ENCODE measurements at places on chromosomes 12 and 14. TPM values are rescaled to one million over a fixed set of nuclear protein-coding genes. Genes with fewer than 3 reads are reported as not detected.
A peak's percentile ranks its signal among the peaks of the same experiment; 100 is the strongest.

The ZNF839 gene
- 9.1 TPM for polyA plus RNA-seq

The LTBP2 gene
- polyA plus RNA-seq = 12.5 TPM

The NEUROD4 gene
- not detected for polyA plus RNA-seq

DNA sequence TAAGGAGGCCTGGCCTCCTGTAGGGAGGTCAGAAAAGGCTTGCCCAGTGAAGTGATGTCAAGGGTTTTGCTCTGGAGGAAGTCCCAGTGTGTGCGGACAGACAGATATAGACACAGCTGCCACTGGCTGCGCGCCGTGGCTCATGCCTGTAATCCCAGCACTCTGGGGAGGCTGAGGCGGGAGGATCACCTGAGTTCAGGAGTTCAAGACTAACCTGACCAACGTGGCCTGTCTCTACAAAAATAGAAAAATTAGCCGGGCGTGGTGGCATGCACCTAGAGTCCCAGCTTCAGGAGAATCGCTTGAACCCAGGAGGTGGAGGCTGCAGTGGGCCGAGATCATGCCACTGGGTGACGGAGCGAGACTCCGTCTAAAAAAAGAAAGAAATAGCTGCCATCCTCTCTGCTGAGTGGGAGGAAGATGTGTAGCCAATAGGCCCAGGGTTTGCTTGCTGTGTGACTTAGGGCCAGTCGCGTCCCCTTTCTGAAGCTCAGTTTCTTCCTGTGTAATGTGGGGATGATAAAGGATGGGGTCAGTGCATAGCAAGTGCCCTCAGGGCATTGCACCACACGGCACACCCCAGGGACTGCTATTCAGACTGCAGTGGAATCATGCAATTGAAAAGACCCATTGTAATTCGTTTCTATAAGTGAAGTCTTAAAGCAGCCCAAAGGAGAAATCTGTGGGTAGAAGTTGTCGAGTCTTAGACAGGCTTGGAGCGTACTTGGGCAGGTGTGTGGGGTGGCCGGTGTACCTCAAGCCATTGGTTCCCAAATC is 18.7 kb upstream of the MLEC start:
- H3K27ac ChIP-seq = no peak overlapping the region
- H3K36me3 ChIP-seq = no peaks in the 10 kb centered on the region
- peaks cover 6% of the 10 kb centered on the region for H3K4me1 ChIP-seq
- H3K4me3 ChIP-seq = no peak overlapping the region
- H3K27me3 ChIP-seq = no peaks in the 10 kb centered on the region

DNA sequence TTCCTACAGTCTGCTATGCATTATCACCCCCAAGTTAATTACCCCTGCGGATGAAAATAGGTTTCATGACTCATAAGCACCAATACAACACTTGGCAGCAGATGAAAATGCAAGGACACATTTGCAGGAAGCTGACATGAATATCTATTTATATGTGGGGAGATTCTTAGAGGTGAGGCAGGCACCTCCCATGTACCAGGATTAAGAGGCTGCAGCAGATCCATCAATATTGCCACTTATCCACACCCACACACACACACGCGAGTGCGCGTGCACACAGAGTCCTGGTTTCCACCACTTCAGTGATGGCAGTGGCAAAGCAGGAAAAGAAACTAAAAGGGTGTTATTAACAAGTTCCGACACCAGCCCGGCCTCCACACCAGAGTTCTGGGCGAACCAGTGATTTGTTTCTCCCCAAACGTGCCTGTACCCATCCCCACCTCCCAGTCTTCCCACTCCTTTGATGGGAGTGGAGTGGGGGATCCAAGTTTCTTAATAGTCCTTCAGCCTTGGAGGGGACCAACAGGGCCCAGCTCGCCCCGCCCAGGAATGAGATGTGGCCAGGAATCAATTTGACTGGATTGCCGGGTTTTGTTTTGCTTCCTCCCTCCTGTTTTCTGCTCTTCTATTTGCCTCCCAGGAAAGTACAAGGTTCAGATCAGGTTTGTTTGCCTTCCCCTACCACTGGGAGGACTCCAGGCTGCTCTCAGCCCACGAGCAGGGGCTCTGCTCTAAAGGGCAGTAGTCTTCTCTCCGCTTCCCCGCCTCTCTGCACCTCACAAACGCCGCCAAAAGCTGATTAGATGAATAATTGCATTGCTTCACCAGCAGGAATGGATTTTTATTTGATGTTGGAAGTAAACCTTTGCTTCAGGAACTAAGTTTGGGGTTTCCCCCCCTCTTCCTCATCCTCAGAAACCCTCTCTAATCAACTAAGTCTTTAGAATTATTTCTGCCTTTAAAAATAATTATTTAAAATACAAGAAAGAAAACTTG is 5.2 kb downstream of the IRF2BPL start:
- H3K4me3 ChIP-seq = no peak overlapping the region
- DNase-seq = no peak
- H3K27me3 ChIP-seq = no peaks in the 10 kb centered on the region
- peak overlapping the region; percentile 74 for H3K27ac ChIP-seq
- H3K4me1 ChIP-seq = peaks cover 34% of the 10 kb centered on the region
- peaks cover 17% of the 10 kb centered on the region for H3K36me3 ChIP-seq

DNA sequence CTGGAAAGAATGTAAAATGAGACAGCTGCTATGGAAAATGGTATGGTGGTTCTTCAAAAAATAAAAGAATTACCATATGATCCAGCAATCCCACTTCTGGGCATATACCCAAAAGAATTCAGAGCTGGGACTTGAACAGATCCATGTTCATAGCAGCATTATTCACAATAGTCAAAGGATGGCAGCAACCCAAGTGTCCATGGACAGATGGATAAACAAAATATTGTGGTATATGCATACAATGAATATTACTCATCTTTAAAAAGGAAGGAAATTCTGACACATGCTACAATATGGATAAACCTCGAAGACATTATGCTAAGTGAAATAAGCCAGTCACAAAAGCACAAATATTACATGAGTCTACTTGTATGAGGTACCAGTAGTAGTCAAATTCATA is 9.1 kb downstream of the RAB2B start:
- no peaks in the 10 kb centered on the region for H3K4me1 ChIP-seq
- peak; percentile 53 for DNase-seq
- H3K27me3 ChIP-seq = no peaks in the 10 kb centered on the region
- H3K36me3 ChIP-seq = peaks cover 34% of the 10 kb centered on the region
- no peak overlapping the region for H3K27ac ChIP-seq

- H3K4me3 ChIP-seq = no peak overlapping the region
- DNase-seq = no peak
- H3K4me1 ChIP-seq = peaks cover 20% of the 10 kb centered on the region
- H3K27me3 ChIP-seq = no peaks in the 10 kb centered on the region
Observed at GRCh38 chr12:109762673-109763191, 49.1 kb downstream of the FAM222A start.

DNA sequence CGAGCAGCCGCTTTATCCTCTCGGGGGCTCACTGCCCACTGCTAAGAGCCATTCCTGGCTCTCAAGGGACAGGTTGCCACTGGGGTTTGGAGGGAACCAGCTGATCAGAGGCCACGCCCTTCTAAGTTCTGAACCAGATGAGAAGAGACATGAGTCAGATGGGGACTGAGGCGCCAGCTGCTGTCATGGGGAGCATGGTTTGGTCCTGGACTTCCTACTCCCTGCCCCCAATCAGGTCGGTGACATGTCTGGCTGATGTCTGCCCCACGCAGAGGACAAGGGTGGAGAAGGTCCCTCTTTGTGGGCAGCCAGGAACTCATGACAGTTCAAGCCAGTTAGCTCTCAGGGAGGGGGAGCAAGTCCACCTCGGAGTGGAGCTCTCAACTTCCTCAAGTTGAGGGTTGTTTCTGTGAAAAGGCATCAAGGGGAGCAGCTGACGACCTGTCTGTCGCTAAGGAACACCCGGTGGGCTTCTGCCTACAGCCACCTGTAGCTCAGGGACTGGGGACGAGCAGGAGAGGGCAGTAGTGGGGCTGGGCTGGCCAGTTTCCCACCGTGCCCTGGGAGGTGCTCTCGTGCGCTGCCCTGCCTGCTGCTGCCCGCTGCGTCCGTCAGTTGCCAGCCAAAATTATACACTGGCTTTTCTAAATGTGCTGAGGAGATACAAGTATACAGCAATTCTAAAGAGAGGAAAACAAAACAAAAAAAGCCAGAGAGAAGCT is 20.5 kb downstream of the PSMC1 start:
- no peak overlapping the region for H3K4me3 ChIP-seq
- no peaks in the 10 kb centered on the region for H3K27me3 ChIP-seq
- no peaks in the 10 kb centered on the region for H3K4me1 ChIP-seq
- no peak overlapping the region for H3K27ac ChIP-seq
- DNase-seq = no peak
- peaks cover 84% of the 10 kb centered on the region for H3K36me3 ChIP-seq

- no peaks in the 10 kb centered on the region for H3K36me3 ChIP-seq
- H3K4me3 ChIP-seq = no peak overlapping the region
- no peaks in the 10 kb centered on the region for H3K4me1 ChIP-seq
- no peaks in the 10 kb centered on the region for H3K27me3 ChIP-seq
Observed at GRCh38 chr12:21559855-21560569, 33.9 kb downstream of the SPX start.

- H3K4me1 ChIP-seq = peaks cover 20% of the 10 kb centered on the region
- no peak overlapping the region for H3K27ac ChIP-seq
- peak; percentile 23 for DNase-seq
- H3K4me3 ChIP-seq = peak overlapping the region; percentile 80
- H3K36me3 ChIP-seq = peaks cover 15% of the 10 kb centered on the region
Observed at GRCh38 chr12:56190695-56191155, 1.4 kb upstream of the SMARCC2 start.

DNA sequence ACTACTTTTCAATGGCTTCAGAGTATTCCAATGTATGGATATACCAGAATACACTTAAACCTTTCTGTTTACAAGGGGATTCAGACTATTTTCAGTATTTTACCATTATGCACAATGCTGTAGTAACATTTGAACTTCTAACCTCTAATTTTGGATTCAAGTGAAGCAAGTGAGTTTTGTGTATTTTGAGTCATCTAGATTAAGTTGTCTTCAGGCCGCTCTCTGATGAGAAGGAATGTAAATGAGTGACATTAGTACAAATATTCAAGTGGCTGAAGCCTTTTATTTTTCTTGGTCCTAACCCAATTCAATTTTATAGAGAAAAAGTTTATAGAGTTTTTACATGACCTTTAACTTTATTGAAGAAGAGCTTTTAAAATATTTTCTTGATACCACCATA is 125.6 kb downstream of the PDE3A start:
- no peak for DNase-seq
- H3K4me3 ChIP-seq = no peak overlapping the region
- H3K4me1 ChIP-seq = no peaks in the 10 kb centered on the region
- H3K36me3 ChIP-seq = no peaks in the 10 kb centered on the region
- no peak overlapping the region for H3K27ac ChIP-seq
- no peaks in the 10 kb centered on the region for H3K27me3 ChIP-seq

GRCh38 chr12:15268927-15269552 is 47.8 kb upstream of the RERG start:
- no peak overlapping the region for H3K27ac ChIP-seq
- peak; percentile 68 for DNase-seq
- no peaks in the 10 kb centered on the region for H3K36me3 ChIP-seq
- H3K27me3 ChIP-seq = no peaks in the 10 kb centered on the region

GRCh38 chr14:63933711-63934110 is 80.9 kb downstream of the SYNE2 start:
- H3K27ac ChIP-seq = no peak overlapping the region
- no peaks in the 10 kb centered on the region for H3K4me1 ChIP-seq
- DNase-seq = no peak
- H3K27me3 ChIP-seq = no peaks in the 10 kb centered on the region
- no peaks in the 10 kb centered on the region for H3K36me3 ChIP-seq

DNA sequence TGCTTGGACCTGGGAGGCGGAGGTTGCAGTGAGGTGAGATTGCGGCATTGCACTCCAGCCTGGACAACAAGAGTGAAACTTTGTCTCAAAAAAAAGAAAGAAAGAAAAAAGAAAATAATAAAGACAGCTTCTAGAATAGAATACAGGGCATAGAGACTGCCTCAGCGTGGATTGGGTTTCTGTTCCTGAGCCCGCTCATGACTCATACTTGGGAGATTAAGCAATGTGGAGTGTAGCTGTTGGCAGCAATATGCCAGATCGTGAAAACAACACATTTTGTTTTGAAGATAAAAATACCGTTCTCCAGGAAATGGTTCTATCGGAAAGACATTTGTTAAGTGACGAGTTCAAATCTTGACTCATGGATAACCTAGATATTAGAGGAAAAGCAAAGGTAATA is 67.2 kb downstream of the GLT1D1 start:
- no peak overlapping the region for H3K4me3 ChIP-seq
- H3K27me3 ChIP-seq = no peaks in the 10 kb centered on the region
- peak; percentile 16 for DNase-seq
- no peaks in the 10 kb centered on the region for H3K36me3 ChIP-seq
- no peak overlapping the region for H3K27ac ChIP-seq

DNA sequence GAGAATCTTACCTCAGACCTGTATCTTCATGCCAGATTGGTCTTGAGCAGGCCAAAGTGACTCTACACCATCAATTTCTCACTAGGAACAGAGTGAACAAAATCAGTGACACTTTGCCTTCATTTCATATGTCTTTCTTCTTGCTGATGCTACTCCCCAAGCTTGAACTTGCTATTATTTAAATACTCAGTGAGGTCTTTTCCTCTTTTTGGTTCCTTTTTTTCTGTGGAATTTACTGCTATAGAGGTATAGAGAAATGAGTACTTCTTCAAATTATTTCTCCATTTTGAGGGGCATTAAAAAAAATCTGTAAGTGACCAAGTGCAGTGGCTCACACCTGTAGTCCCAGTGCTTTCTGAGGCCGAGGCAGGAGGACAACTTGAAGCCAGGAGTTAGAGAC is at the start of gene GPR33:
GPR33 (minus strand) TSS at position 154 of the 400 bp plus-strand sequence. CDS start 4,074 bp downstream, outside the sequence.
- no peaks in the 10 kb centered on the region for H3K36me3 ChIP-seq
- peak; percentile 21 for DNase-seq
- no peak within 1 kb of the TSS for H3K27ac ChIP-seq

- peak within 1 kb of the TSS; percentile 61 for H3K4me3 ChIP-seq
- H3K4me1 ChIP-seq = peaks cover 8% of the 10 kb centered on the region
- peak within 1 kb of the TSS; percentile 99 for H3K27ac ChIP-seq
- no peaks in the 10 kb centered on the region for H3K36me3 ChIP-seq
- DNase-seq = peak; percentile 97
Observed at GRCh38 chr12:120292661-120293531, at the start of gene RNU4-1. TSS of gene RNU4-1 (minus strand) at chr12:120293237.

GRCh38 chr14:92549105-92549858 is 35.7 kb downstream of the RIN3 start:
- peak; percentile 61 for DNase-seq
- H3K4me1 ChIP-seq = peaks cover 38% of the 10 kb centered on the region
- peaks cover 10% of the 10 kb centered on the region for H3K36me3 ChIP-seq
- H3K4me3 ChIP-seq = no peak overlapping the region
- peak overlapping the region; percentile 85 for H3K27ac ChIP-seq

- H3K36me3 ChIP-seq = no peaks in the 10 kb centered on the region
- no peak overlapping the region for H3K4me3 ChIP-seq
- no peaks in the 10 kb centered on the region for H3K27me3 ChIP-seq
Observed at GRCh38 chr12:55642669-55643068, 6.0 kb downstream of the OR10P1 start.

Data from muscle of leg (tissue), 16 donors.